ENCODE measurements at places on chromosomes 5 and 9.

GRCh38 chr9:18429070-18429469, 44.9 kb upstream of the ADAMTSL1 start:
- DNase-seq, result no peak

DNA sequence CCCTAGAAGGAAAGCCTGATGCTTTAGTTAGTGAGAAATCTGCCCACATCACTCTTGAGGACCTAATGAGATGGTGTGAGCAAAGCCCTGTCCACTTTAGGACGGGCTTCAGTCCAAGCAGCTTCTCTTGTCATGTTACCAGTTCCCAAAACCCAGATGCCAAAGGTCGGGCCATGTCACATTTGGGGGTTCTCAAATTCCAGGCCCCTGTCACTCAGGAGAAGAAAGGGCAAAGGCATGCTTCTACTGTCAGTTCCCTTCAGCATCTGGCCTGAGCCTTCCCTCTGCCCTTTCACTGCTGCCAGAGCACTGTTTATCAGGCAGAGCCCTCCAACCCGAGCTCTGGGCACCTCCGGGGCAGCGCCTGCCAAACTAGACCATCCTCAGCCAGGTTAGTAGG, 556.0 kb downstream of the BNC2 start:
- no peak for DNase-seq

GRCh38 chr9:13437866-13438265, 158.4 kb upstream of the MPDZ start:
- DNase-seq, result no peak

DNA sequence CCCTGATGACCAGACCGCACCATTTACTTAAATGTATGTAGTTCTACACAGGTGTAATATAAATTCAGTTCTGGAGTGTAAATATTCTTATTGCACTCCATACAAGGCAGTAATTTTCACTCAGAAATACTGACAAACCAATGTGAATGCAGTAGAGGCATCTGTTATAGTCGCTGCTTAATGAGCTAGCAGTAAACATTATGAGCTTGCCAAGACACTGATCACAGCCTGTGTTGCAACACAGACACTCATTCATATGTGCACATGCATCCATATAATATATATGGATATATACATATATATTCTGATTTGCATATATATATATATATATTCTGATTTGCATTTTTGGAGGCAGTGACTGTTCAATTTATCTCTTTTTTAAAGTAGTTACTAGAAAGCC, 435.1 kb upstream of the ST8SIA4 start:
- no peak for DNase-seq

GRCh38 chr9:135104761-135105160, 17.3 kb downstream of the OLFM1 start:
- DNase-seq, result no peak

DNA sequence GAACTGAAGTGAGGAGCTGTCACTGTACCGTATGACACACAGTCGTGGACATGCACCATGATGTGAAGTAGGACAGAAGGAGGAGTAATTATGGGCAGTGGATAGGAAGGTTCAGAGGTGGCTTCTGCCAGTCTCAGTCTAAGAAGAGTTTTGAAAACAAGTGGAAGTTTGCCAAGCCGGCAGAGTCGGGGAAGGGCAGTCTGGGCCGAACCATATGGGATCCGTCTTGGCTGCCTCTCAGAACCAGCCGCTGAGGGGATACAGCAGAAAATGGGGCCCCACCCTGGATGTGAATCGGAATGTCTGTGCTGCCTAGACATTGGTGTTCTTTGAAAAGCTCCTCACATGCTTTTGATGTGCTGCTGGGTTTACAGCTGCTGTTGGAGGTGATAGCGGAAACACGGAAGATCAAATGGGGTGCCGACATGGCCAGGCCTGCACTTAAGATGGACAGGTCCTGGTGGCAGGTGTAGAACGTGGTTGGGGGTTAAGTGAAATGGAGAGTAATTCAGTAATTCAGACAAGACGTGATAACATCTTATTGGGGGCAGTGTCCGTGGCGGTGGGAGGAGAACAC, 11.2 kb downstream of the SNX18 start:
- no peak for DNase-seq

- no peak for DNase-seq
These were observed 70.7 kb downstream of the F2RL2 start for GRCh38 chr5:76552546-76552945.

- no peak for DNase-seq
These were observed 48.2 kb upstream of the JAK2 start for GRCh38 chr9:4936823-4937222.

DNA sequence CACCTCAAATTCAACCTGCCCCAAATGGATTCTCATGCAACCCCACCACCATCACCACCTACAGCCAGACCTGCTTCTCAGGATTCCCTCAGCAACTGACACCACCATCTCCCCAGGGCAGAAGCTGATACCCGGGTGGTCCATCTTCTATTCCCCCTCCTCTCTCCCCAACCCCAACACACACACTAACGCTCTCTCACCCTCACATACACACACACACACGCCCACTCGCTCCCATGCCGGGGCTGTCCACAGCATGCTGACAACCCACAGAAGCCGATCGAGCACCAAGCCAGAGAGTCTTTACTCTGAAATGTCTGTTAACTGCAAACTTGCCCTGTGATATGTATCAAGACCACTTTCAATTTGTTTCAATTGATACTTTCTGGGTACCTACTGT, 28.4 kb downstream of the B4GALT1 start:
- no peak for DNase-seq

DNA sequence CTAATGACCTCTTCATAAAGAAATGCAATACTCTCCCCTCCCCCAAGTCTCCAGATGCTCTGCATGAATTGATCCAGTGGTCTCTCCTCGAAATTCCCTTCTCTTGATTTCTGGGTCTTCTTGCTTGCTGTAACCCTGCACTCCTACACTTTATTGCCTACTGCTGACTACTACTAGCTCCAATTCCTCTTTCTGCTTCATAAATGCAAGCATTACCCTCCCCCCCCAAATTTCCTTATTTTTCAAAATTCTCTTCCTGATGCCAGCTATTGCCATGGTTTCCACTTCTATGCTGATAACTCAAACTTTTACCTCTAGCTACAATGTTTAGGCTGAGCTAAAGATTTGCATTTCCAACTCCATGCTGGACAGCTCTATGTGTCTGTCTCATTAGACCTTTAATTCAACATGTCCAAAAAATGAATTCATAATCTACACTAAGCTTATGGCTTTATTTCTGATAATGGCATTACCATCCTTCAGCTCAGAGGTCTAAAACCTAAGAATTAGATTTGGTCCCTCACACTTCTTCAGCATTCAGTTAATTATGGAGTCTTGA, 1.4 kb downstream of the ZBTB26 start:
- DNase-seq, result no peak

DNA sequence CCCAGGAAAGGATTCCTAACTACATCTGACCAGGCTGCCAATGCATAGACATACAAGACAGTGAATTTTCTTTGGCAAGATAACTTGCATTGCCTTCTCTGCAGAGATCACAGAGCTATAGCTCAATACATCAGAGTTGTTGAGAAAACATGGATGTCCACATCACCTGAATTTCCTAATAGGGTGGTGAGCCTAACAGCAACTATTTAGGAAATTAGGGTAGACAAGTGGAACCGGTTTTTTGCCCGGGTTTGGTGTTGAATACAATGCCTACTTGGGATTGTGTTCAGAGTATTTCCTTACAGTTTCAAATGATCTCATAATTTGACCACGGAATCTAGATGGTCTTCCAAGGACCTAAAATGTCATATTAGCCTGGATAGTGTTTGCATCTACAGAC, 262.7 kb downstream of the KIF4B start:
- no peak for DNase-seq

DNA sequence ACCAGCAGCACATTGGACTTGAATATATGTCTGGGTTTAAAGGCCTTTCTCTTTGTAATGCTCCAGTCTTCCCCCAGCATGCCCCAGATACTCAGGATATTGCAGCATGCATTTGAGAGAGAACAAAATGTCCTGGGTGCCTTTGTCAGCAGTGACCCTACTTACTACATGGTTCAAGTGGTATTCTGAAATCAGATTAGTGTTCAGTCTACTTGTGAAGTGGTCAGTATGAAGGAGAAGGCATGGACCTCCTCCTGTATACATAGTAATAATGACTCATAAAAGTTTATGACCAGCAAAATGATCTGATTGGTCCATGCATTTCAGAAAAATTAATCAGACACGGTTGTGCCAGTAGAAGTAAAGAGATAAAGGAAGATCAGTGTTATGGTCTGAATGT, 25.4 kb downstream of the GPR21 start:
- DNase-seq, result peak; percentile 18

GRCh38 chr5:39459071-39459470, 34.3 kb upstream of the DAB2 start:
- DNase-seq, result no peak

GRCh38 chr9:81609782-81610739, 79.3 kb downstream of the TLE1 start:
- no peak for DNase-seq

DNA sequence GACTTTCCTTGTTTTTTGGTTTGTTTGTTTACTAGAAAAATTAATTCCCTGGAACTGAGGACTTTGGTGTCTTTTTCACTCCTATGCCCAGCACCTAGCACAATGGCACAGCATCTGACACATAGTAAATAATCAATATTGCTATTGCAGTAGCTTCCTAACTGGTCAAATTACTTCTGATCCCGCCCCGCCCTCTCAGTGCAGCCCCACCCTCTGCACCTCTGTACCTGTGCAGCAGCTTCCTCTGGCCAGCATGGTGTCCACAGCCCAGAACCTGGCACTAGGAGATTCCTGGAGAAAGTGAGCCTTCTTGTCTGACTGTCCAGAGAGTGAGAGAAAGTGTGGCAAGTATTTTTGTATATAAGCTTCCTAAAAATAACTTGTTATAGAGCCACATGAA, 343.2 kb downstream of the ZNF608 start:
- peak; percentile 34 for DNase-seq

- DNase-seq, result no peak
These were observed 90.3 kb upstream of the NREP start for GRCh38 chr5:111847052-111847925.

DNA sequence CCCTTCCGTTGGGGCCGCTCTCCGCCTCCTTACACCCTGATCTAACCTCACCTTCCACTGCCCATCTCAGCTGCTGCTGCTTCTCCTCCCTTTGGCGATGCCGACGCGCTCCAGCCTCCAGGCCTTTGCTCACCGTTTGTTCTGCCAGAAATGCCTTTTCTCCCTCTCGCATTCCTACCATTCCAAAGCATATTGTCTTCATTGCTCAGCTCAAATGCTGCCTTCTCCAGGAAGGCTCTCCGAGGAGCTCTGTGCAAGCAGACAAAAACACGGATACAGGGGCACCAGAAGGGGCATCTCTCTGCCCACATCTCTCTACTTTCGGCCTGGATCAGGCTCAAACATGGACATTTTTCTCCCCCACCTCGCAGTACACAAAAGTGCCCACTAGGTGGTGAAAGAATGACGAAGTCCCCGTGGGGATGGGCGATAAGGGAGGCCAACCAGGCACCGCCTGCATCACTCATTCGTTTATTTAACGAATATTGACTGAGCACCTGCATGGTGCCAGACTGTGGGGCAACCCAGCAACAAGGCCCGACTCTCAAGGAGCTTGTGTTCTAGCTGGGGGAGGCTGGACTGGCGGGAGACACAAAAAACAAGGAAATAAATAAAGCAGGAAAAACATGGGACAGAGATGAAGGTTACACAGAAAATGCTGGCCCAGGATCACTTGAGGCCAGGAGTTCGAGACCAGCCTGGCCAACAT, 7.3 kb upstream of the GRHPR start:
- DNase-seq, result peak; percentile 70

- DNase-seq, result no peak
These were observed 192.1 kb upstream of the RGMB start for GRCh38 chr5:98581112-98581997.

- DNase-seq, result no peak
These were observed 1.3 kb downstream of the TERT start for GRCh38 chr5:1293416-1294205.

DNA sequence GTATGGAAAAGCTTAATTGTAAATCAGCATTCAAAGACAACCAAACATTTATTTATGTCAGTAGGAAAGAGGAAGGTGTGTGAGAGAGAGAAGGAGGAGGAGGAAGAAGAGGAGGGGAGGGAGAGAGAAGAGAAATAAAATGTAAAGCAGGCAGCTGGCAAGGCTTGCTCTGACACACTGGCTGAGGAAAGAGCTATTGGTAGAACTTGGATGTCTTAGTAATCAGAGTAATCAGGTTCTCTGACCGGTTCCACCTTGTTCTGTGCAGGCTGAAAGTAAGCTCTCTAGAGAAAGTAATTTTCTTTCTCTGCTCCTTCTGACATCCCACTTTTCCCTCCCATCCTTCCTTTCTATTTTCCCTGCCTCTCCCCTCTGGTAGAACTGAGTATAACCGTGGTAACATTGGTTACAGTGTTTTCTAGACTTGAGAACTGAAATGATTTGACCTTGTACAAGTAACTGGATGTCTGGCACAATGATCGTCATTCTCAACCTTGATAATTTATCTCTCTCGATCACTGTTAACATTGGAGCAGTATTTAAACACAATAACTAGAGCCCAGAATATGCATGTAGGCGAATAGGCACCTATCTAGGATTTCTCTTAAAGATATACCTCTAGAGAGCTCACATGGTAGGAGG, 33.3 kb downstream of the TLE4 start:
- no peak for DNase-seq

- DNase-seq, result no peak
These were observed 48.9 kb downstream of the DYNC2I2 start for GRCh38 chr9:128607642-128608350.

- no peak for DNase-seq
These were observed 66.4 kb downstream of the DAPK1 start for GRCh38 chr9:87564111-87564510.

- DNase-seq, result peak; percentile 55
These were observed 236.6 kb upstream of the RASEF start for GRCh38 chr9:83299571-83299970.

DNA sequence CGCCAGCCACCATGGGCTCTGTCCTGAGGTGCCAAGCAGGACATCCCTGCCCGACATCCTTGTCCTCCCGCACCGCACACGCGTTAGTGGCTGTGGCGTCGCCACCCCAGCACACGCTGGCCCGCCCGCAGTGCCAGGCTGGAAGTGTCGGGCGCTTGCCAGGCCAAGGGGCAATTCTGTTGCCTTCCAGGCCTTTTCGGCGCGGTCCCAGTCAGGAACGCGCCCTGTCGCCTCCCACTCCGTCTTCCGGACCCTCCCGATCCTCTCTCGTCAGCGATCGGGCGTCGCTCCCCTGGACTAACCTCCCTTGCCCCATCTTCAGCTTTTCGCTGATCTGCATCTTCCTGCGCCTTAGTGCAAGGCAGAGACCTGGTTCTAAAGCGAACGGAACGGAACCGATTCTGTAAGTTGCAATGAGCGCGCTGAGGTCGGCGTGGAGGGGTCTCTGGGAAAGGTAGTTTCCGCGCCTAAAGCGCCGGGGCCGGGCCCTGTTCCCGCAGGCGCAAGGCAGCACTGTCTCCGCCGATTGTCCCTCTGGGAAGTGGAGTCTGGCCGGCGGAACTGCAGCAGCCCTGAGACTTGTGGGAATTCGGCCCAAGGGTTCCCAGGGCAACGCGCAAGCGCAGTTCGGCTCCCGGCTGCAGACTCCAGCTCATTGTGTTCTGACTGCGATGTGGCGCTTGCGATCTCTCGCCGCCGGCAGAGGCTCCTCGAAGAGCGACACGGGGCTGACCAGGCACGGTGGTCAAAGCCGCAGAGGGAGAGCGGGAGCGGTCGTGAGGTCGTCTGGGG, at the start of gene ZNF454:
Gene ZNF454, plus strand, starts transcription at position 630 of the 792 bp plus-strand sequence. CDS start 1,594 bp downstream, outside the sequence.
- DNase-seq, result no peak

- DNase-seq, result no peak
These were observed 67.6 kb upstream of the RANBP3L start for GRCh38 chr5:36369219-36369690.

GRCh38 chr5:77325921-77326541, 115.6 kb downstream of the PDE8B start:
- DNase-seq, result no peak

- DNase-seq, result no peak
These were observed 102.9 kb upstream of the APC start for GRCh38 chr5:112634796-112635195.
